Panc1 (cell line): ENCODE measurements at places on chromosomes 4 and X. TPM values are rescaled to one million over a fixed set of nuclear protein-coding genes. Genes with fewer than 3 reads are reported as not detected.

DNA sequence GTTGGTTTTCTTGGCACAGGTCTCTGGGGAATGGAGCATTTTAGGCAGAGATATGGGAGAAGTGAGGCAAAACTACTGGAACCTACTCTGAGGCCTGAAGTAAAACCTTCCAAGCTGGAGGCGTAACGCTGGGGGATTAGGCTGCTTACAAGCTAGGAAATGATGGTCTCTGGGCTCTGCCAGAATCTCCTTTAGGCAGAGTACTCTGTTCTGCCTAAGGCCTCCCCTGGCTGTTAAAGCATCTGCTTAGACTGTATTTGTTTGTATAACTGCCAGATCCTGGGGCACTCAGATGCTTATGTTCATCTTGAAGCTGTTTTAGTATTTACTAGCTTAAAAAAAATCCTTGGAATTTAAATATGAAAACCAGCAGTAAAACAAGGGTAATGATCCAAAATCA lies 822.2 kb downstream of the RPA4 start:
- no peak for DNase-seq

DNA sequence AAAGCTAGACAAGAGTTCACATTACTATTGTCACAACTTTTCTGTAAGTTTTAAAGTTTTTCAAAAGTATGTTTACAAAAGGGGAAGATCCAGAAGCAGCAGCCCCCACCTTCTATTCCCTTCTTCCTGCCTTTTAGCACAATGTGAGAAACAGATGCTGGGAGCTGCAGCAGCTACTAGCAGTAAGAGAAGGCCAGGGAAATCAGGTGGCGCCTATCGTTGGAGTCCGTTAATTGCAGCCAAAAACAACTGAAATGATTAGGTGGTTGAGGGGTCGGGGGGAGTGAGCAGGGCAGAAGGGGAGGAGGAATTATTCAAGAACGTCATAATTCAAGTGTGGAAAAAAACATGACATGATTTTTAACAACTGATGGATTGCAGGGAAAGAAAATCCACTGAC lies 27.4 kb downstream of the FRYL start:
- DNase-seq: no peak

The STOX2 gene
- total RNA-seq: 10.6 TPM

GRCh38 chr4:163651761-163652160 lies 157.3 kb downstream of the TMA16 start:
- no peak for DNase-seq

GRCh38 chr4:142923619-142924018 lies 77.5 kb upstream of the INPP4B start:
- no peak for DNase-seq

GRCh38 chr4:73415807-73416238 lies 11.7 kb downstream of the ALB start:
- no peak for DNase-seq

DNA sequence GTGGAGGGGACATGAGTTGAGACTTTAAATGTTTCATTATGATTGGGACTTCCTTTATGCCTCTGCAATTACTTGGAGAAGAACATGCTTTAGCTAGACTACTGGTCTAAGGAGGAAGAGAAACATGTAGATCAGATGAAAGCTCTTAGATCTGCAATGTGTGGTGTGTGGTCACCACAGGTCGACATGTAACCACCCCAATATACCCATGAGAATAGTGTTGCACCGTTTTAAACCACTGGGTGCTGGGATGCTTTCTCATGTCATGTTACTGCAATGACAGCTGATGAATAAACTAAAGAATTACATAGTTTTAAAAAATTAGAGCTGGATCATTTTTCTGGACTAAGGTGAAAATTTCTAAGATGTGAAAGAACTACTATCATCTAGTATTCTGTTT lies 1039.7 kb downstream of the RAPGEF2 start:
- DNase-seq: no peak

DNA sequence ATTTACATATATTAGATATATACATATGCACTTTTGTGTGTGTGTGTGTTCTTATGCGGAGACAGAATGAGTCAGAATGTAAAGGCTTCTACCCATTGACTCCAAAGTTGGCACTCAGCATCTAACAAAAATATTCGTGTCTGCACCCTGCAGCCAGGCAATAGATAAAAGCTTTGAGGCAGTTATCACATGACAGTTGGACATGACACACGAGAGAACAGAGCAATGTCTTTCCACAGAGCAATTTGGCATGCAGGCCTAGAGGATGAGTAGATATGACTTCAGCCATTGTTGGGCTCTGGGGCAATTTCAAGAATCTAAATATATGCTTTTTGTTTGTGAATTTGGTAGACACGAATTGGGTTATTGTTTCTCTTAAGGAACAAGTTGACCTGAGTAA lies 391.2 kb downstream of the SLITRK2 start:
- DNase-seq: no peak

The FATE1 gene
- total RNA-seq: not detected

The ANK2 gene
- 5.5 TPM for total RNA-seq

The NAA11 gene
- total RNA-seq: not detected

DNA sequence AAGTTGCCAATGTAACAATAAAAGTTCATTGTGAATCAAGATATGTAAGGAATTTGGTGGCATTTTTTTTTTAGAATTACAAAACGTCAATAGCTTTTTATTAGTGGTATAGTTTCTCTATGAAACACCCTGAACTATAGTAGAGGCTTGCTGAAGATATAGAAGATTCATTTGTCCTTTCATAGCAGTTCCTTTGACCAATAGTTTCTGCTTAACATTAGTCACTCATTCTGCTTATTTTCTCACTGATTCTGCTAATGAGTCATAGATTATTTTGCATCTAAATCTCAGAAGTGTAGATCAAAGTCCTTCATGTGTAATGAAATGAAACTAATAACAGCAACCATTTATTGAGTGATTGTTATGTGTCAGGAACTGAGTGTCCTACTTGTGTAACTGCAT lies 205.0 kb upstream of the TET2 start:
- DNase-seq: no peak

- no peak for DNase-seq
Observed at GRCh38 chrX:49230500-49231232, 2.5 kb downstream of the CACNA1F start.

- DNase-seq: no peak
Observed at GRCh38 chr4:72525938-72526337, 43.1 kb downstream of the ADAMTS3 start.

The NUDT11 gene
- 11.9 TPM for total RNA-seq

- DNase-seq: no peak
Observed at GRCh38 chr4:73345399-73345975, 58.6 kb upstream of the ALB start.

GRCh38 chrX:23626651-23627050 lies 40.6 kb upstream of the PRDX4 start:
- no peak for DNase-seq

DNA sequence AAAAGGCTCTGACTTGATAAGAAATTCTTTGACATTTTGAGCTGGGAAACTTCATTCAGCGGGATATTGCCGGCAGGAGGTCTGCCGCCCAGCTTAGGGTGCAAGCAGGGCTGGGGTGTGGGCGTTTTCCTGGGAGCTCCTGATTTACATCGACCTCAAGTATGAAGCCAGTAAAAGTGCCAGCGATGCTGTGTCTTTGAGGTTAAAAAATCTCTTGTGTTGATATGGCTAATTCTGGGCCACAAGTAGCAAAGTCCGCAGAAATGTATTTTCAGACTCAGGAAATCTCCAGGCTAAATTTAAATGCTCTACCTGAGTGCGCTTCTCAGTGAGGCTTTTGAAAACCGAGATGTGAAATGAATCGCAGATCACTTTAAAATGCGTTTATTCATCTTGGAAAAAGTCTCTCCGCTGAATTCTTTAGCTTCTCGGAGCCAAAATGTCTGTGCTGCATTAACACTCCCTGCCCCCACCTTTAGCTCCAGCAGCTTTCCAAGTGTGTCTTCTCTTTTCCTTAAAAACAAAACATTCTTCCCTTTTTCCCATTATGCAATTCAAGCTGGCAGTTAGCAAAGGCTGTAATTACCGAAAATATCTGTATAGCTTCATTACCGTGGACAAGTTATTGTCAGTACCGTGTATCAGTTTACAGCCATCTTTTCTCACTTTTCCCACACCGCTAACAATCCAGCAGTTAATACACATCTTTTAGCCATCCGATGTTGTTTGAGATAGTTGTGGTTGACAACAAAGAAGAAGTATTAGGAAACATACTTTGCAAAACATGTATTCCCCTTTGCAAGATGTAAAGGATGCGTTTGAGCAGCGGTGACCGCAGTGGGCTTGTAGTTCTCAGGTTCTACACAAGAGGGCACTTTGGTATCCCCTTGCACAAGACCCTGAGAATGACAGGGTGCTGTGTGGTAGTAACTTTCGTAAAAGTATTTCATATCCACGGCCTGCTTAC lies 136.0 kb upstream of the STX18 start:
- no peak for DNase-seq

DNA sequence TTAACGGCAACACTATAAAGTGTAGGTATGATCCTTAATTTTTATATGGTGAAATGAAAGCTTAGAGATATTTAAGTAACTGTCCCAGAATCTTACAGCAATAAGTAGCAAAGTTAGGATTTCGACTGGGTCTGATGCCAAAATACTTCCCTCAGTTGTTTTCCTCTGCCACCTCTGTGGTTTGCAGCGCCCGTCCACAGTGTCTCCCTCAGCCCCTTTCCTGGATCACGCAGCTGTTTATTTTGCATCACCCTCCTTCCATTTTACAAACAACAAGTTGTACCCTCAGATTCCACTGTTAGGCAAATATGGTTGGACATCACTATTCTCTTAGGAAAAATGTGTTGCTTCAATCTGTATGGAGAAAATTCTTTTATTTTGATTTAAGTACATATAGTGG lies 56.1 kb downstream of the RAPGEF2 start:
- DNase-seq: no peak

DNA sequence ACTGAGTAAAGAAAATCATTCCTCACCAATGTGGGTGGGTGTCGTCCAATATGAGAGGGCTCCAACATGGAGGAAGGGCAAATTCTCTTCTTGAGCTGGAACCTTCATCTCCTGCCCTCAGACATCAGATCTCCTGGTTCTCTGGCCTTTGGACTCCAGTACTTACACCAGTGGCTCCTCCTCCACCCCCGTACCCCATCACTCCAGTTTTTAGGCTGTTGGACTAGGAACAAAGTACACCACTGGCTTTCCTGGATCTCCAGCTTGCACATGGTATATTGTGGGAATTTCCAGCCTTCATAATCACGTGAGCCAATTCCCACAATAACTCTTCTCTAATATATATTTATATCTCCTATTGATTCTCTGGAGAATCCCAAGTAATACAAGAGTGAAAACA lies 196.9 kb downstream of the PDHA2 start:
- DNase-seq: no peak

The RAB33B gene
- total RNA-seq: 4.5 TPM

DNA sequence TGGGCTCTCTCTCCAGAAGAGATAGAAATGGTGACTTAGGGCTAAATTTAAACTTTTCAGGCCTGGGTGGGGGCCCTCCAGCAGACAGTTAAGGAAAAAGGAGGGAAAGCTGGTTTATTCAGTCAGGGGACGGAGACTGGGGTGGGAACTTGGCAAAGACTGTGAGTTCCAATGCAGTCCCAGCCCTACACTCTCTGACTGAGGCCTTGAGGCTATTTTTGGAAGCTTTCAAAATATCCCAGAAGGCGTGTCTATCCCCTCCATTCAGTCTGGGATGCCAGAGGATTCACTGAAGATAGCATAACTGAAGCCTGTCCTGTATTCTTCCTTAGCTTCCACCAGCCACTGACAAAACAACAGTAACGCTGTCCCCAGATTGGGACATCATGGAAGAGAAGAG lies 32.1 kb upstream of the MSN start:
- no peak for DNase-seq

- no peak for DNase-seq
Observed at GRCh38 chr4:22515888-22516541, at the start of gene ADGRA3. Gene ADGRA3, minus strand, starts transcription at chr4:22516066. Its CDS starts 282 bp downstream, at chr4:22515784.

DNA sequence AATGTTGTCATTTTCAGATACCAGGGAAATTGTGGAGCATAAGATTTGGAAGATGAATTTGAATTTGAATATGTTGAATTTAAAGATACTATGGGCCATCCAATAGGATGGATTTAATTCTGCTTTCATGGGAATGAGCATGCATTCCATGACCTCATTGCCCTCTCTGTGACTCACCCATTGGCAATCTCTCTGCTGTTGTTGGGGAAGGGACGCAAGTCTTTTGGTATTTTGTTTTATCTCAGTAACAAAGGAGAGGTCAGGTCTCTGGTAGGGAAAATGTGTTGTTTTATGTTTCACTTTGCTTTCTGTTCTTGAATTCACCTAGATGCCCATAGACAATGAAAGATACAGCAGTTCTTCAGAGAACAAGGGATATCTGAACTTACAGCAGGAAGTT lies 42.1 kb upstream of the MAGEA4 start:
- DNase-seq: no peak

DNA sequence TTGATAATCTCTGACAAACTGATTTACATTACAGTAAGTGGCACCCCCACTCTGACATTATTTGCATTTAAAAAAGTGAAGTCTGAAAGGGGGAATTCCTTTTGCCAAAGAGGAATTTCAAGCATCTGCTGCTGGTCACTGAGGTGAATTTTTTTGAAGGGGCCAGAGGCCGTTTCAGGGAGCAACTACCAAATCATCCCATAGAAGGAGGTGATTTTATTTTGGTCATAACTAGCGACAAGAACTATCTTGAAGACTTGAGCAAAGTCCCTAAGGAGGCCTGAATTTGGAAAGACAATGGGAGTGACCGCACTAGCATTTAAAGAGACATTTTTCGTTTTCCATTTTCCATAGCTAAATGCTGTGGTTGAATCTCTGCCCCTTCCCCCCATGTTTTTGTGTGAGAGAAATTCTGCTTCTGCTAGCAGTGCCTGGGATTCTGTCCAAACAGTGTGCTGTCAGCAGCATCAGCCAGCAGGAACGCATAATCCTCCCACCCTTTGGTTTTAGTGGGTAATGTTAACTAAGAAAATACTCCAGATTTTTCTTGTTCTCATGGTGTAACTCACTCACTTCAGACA lies 110.1 kb upstream of the MED14 start:
- no peak for DNase-seq

GRCh38 chrX:135432881-135433521 lies 11.3 kb downstream of the SMIM10L2A start:
- DNase-seq: no peak

- DNase-seq: no peak
Observed at GRCh38 chr4:15318621-15319348, 109.0 kb upstream of the C1QTNF7 start.

The STIM2 gene
- total RNA-seq: 23.9 TPM

GRCh38 chr4:142194905-142195304 lies 558.5 kb downstream of the IL15 start:
- DNase-seq: no peak

GRCh38 chr4:16665942-16666551 lies 232.4 kb downstream of the LDB2 start:
- no peak for DNase-seq

DNA sequence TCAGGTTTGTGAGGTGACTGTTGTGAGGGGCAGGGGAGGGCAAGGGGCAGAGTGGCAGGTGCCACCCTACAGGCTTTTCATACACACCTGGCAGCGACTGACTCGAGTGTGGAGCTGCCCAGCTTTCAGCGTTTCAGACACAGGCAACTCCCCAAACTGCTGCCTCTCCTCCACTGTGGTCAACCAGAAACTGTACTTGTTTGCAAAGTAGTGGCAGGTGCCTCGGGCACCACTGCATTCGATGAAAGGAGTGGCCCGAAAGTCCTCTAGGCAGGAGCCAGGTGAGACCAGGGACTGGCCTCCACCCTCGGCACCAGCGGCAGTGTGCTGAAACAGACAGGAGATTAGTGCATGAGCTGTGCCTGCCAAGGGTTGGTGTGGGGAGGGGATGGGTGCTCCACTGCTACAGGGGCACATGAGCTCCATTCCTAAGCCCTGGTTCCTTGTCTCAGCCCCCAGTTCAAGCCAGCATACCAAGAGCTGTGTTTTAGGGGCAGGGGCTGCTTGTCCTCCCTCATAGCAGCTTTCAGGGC lies 65.4 kb downstream of the ATG4A start:
- no peak for DNase-seq

The P2RY8 gene
- total RNA-seq: 0.18 TPM
